HEK293T (cell line): ENCODE measurements at places on chromosomes 6 and 20.

DNA sequence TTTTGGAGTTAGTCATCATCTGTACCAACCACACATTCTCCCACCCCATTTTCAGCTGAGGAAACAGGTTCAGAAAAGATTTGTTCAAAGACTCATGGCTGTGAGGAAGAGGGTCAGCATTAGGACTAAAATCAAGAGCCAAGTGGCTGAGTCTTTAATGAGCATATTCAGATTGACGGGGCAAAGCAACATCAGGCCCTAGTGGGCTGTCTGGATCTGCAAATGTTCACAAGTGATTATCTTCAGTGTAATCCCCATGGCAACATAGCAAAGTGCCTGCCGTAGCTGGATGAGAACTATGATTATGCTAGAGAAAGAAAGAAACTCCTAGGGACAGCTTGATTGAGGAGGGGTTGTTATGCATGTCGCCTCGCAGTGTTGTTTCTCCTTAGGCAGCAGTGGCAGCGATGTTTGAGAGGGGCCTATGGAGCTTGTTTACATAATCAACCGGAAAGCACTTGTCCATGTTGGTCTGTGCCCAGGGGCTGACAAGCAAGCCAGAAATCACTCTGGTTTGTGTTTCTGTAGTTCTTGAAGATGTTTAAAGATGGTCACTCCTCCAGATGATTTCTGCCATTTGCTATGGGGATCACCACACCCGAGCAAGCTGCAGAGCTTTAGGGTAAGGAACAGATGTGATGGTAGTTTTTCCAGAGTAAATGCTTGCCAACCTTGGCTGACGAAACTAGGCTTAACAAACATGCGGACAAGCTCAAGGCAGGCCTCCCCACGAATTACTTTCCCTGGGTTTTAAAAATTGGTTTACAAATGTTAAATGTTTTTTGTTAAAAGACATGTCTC, 124.3 kb upstream of the MLIP start:
- DNase-seq, result no peak

DNA sequence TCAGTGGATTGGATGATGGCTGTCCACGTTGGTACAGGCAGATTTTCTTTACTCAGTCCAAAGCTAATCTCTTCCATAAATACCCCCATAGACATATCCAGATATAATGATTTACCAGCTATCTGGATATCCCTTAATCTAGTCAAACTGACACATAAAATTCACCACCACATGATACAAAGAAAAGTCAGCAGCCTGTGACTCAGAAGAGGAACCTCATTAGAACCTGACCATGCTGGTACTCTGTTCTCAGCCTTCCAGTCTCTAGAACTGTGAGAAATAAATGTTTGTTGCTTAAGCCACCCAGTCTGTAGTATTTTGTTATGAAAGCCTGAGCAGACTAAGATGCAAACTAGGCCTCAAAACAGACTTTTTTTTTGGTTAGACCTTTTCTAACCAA, 431.3 kb upstream of the RNF217 start:
- DNase-seq, result no peak

DNA sequence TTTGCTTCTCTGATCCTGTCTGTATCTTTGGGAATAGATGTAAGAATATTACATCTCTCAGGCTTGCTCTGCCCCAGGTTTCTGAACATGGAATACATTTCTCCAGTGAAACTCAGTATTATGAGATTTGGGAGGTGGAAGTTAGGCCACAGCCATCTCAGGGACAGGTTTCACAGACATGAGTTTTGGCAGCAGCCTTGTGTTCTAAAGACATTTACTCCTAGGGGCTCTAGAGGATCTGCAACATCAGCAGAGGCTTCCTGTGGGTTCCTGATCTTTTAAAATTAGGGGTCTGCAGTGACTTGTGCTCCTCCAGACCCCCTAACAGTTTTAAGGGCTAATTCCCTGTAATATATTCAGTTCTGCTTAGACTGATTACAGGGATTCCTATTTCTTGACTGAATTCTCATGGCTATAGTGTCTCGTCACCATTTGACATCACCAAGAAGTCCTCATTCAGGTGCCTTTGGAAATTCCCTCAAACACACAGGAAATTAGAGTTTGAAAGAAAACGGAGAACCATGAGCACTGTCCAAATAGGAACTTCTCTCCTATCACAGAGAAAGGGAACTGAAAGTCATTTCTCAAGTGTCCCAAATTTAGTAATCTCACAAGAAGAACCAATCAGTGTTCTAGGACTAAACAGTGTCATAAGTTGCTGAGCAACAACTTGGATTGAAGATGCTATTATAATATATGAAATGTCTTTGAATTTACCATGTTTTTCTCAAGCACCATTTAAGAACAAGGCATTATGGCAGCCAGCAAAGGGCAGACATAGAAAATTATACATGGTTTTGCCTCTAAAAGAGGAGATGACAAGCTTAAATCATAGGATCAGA, 2.5 kb upstream of the HLA-DRA start:
- no peak for DNase-seq

DNA sequence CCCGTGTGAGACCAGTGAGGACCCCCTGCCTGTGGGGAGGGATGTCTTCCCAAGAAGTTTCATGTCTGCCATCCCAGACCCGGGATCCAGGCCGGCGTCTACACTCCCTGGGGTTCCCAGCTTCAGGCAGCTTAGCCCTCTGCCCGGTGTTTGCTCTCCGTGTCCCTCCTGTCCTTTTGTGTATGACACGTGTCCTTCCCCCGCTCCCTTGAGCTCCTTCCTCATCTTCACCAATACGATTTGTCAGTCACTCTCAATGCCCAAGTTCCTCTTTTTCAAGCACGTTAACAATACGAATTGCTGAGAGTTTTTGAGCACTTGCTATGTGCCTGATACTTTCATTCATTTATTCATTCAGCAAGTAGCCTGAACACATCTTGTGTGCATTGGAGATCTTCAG, 115.6 kb upstream of the PTPN1 start:
- DNase-seq, result no peak

DNA sequence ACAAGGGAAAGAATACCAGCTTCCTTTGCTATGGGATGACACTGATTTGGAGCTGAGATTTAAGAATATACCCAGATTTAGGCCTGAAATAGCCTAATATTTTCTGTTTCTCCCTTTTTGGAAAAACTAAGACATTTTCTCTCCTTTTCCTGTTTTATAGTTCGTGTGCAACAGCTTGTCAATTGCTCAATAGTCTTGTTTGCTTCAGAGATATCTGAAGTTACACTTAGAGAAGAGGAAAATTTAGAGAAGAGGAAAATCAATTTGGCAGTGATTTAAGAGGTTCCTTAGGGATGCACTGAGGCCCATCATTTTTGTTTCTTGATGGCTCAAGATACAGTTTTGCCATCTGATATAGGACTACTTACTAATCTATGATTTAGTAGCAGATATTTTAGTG, 398.6 kb downstream of the RFPL4B start:
- DNase-seq, result no peak

GRCh38 chr6:156741287-156742073, 35.7 kb upstream of the ARID1B start:
- DNase-seq, result no peak

DNA sequence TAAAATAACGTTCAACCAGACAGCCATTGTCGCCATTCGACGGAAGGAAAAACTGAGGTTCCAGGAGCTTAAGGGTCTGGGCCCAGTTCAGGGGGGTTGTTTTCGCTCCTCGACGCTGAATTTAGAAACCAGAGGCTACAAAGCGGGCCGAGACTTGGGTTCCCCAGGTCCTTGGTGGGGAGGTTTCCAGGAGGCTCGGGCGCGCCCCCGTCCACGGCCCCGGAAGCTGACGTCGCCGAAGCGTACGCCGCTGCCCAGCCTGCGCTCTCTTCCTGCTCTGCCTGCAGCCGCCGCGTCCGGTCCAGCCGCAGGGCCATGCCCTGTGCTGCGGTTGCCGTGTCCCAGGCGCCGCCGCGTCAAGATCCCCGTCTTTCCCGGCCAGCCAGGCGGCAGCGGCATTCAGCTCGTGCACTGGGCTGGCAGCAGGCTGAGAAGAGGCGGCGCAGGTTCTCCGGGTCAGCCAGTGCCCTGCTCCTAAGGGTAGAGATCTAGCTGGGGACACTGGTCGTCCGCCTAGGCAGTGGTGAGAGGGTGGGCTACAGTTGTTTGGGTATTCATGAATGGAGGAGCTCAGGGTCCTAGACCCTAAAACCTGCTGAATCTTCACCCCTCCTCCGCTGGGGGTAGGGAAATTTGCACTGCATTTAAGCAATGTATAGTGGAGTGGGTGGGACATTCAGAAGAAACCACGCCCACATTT, 901 bp upstream of the TRIM26 start:
- DNase-seq, result peak; percentile 65

GRCh38 chr20:58453391-58453790, 61.8 kb downstream of the APCDD1L start:
- no peak for DNase-seq

DNA sequence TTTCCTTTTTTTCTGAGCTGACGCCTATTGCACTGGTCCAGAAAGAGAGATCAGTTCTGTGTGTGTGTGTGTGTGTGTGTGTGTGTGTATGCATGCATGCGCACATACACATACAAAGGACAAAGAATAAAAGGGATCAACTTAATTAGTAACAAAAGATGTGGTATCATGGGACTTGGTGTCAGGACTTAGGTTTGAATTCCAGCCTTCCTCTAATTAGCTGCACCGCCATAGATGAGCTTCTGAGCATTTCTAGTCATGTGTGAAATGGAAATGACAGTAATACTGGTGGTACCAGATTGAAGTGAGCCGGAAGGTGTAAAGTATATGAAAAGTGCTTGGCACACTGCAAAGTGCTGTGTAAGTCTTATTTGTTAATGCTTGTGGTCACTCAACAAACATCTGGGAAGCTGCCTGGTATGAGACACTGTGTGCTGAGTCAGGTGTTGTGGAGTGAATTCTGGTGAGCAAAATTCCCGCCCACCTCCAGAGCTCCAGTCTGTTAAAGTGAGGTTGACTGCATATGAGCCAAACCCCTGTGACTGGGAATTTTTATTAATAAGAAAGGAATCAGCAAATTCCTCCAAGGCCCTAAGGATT, 12.4 kb downstream of the DAAM2 start:
- DNase-seq, result no peak

GRCh38 chr20:6123649-6124014, 802 bp upstream of the FERMT1 start:
- DNase-seq, result no peak

DNA sequence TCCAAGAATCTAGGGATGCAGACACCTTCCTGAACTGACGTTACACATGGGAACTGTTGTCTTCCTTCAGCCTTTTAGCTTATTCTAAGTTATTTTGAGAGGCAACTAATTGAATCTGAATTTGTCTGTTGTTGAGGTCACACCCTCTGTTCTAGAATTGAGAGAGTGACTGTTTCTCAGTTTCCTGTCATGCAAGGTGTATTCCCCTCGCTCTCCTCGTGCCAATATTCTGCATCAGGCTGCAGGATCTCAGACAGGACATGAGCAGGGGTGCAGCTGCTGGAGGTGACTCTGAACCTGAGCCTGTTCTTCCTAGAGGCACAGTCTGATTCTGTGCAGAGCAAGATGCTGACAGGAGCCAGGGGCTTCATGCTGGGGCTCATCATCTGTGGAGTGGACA, 52.5 kb downstream of the HLA-DPB1 start:
- DNase-seq, result no peak

- no peak for DNase-seq
Observed at GRCh38 chr20:32742322-32743236, 688 bp downstream of the COMMD7 start.

- DNase-seq, result no peak
Observed at GRCh38 chr20:62602550-62602949, 39.8 kb upstream of the SLCO4A1 start.

DNA sequence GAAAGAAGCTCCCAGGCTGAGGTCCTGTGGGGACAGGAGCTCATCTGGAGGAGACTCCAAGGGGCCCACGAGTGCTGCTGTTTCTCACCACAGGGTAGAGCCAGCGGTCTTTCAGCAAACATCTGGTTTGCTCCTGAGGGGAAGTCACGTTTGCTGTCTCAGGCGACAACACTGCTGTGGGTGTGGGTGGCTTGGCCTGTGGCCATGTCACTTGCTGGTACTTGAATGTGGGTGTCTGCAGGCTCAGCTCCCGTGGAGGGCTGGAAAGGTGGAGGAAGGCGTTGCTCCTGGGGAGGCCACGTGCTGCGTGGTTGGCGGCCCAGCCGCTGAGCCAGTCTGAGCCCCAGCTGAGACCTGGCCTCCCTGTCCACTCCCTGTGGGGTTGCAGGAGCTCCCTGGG, 52.8 kb upstream of the MPC1 start:
- DNase-seq, result no peak

DNA sequence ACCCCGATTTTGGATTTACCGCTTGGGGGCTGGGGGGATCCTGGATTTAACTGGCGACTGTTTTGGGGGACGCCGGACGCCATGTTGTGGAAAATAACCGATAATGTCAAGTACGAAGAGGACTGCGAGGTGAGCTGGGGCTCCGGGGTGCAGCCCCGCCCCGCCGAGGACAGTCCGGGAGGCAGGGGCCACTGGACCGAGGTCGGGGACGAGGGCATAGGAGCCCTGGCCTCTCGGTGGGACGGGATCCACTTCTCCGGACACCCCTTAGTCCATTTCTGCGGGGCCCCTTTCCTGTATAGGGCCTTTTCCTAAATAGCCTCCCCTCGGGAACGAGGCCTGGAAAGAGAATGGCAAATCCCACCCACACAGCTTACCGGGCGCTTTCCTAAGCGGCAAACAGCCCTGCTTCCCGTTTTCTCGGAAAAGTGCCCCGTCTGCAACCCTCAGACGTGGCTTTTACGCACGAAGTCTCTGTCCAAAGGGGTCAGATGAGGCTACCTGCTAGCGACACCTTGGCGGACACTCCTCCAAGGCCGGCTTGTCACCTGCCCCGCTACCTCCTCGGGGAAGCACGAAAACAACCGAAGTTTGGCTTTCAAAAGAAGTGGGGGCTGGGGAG, 469 bp downstream of the TFAP2C start:
- peak; percentile 26 for DNase-seq

- DNase-seq, result no peak
Observed at GRCh38 chr20:51525241-51526105, 17.0 kb downstream of the NFATC2 start.

- peak; percentile 63 for DNase-seq
Observed at GRCh38 chr6:160667639-160668481, 3.8 kb upstream of the LPA start.

DNA sequence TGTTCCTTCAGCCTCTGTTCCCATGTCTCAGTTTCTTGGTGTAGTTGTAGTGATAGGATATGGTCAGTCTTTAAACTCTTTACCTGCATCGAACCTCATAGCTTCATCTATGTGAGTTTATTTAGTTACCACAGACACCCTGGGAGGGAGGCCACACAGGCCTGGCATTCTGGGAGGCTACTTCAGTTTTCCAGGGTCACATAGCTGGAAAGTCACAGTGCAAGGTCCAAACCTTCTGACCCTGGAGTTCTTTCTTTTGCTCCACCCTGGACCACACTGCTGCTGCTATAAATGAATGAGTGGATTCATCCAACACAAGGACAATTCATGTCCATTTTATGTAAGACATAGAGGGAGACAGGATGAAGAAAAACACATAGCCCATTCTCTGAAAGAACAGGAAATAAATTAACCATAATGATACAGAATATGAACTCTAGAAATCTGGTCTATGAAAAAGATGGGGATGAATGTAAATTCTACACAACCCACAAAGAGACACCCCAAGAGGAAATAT, 60.8 kb downstream of the LAMA4 start:
- no peak for DNase-seq

DNA sequence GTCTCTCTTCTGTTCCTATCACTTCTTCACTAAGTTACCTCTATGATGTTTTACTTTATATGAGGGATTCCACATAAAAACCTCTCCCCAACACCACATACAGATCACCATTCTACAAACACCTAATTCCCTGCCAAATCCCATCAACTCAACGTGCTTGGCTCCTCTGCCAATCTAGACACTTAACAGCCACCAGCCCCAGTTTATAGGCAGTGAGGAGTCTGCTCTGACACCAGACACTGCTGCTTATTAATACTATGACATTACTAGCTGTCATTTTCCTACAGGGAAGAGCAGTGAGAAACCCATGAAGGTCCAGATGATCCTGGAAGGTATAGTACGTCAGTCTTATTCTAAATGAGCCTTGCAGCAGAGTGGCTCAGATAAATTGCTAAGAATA, 104.3 kb downstream of the CHD6 start:
- DNase-seq, result no peak
